ENCODE measurements at places on chromosomes 12 and 14.

- no peak for DNase-seq
Measured at GRCh38 chr14:68969278-68970033, 9.6 kb downstream of the ACTN1 start.

GRCh38 chr12:27703720-27704452, 6.7 kb upstream of the MRPS35 start:
- no peak for DNase-seq

DNA sequence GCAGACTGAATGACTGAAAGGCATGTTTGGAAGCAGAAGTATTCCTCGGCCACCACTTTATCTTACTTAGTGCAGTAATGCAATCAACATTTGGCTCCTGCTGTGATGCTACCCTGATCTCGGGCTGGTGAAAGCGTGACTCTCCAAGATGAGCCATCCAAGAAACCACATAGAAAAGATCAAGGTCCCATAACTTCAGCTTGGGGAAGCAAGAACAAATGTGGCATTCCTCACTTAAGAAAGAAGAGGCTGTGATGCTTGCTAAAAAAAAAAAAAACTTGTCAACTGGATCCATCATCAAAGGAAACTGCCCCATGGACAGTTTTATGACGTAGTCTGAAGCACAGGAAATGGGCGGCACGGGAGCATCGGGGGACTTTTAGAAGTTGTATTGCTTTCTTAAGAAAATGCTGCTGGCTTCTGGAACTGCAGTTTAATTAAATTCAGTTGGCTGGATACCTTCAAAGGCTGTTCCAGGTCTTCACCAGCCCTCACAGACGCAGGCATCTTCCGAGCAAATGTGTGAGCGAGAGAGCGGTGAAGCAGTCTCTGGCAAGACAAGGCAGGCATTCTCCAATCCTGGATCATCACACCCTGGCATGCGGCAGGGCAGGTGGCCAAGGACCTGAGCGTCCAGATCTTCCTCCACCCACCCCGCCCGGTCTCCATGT, 38.2 kb upstream of the MAP1LC3B2 start:
- DNase-seq: no peak

DNA sequence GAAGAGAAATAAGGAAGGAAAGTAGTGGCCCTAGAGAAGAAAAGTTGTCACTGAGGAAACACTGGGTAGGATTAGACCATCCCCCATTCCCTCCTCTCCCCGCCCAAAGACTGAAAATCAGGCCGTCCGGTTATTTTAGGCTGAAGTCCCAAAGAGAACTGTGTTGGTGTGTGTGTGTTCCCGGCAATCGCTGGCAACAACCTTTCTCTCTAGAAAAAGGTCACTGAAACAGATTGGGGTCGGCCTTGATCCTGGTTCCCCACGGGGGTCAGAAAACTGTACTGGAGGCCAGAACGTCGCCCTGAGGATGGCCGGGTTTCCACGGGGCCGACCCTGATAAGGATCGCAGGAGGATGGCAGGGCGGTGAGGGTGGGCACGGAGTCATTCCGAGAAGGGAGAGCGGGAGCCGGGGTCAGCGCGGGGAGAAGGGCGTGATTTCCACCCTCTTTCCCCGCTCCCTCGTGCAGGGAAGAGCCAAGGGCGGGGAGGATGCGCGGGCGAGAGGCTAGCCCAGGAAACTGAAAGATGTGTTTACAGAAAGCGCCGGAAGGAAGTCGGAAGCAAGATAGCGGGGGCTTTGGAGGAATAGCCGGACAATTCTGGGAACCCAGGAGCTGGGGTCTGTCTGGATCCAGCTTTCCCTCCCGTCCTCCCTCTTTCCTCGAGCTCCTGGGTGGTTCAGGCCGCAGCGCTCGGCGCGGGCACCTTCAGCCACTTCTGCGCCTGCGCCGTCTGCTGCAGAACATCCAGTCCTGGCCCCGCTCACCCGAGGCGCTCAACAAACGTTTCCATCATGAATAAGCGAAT, 25.3 kb upstream of the SPTLC2 start:
- DNase-seq: peak; percentile 76

- no peak for DNase-seq
Measured at GRCh38 chr12:116996093-116996492, 85.3 kb downstream of the FBXW8 start.

GRCh38 chr12:51421266-51421884, 3.3 kb upstream of the SLC4A8 start:
- DNase-seq: no peak

GRCh38 chr14:48586099-48586498, 910.7 kb upstream of the MDGA2 start:
- no peak for DNase-seq

DNA sequence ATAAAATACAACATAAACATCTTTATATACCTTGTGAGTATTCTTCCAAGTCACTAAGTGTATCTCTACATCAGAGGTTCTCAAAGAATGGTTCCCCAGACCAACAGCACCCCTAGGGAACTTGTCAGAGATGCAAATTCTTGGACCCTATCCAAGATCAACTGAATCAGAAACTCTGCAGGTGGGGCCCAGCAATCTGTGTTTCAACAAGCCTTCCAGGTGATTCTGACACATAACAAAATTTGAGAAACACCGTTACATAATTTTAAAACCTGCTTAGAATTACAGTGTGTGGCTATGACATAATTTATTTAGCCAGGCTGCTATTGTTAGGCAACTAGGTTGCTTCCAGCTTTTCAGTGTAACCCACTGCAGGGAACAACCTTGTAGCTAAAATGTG, 49.8 kb downstream of the NTN4 start:
- no peak for DNase-seq

DNA sequence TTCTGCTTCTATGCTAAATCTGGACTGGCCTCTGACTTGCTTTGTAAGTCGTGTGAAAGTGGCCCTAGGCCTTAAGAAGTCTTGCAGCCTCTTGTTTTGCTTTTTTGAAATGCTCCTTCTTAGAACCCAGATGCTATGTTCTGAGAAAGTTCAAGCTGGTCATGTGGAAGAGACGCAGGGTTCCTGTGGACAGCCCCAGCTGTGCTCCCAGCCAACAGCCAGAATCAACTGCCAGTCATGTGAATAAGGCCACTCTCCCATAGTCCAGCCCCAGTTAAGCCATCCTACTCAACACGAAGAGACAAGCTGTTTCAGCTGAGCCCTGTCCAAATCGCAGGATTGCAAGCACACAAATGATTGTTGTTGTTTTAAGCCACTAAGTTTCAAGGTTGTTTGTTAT, 37.3 kb upstream of the TBPL2 start:
- no peak for DNase-seq

DNA sequence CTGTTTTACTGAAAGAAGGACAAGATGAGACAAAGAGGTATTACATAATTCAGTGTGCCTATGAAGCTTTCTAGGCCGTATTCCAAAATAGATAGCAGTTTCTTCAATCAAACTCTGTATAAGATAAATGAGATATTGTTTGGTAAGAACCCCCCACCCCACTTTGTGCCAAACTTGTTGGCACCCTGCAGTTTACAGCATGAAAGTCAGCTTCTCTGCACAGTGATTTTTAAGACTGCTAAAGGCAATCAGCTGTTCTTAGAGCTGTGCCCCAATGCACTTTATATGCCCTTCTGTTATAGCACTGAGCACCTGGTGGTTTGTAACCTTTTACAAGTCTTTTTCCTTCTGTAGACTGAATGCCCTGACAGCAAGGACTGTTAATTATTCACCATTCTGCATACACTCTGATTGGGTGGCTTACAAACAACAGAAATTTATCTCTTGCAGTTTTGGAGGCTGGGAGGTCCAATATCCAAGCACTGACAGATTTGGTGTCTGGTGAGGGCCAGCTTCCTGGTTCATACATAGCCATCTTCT, 76.7 kb downstream of the ANO4 start:
- DNase-seq: no peak

DNA sequence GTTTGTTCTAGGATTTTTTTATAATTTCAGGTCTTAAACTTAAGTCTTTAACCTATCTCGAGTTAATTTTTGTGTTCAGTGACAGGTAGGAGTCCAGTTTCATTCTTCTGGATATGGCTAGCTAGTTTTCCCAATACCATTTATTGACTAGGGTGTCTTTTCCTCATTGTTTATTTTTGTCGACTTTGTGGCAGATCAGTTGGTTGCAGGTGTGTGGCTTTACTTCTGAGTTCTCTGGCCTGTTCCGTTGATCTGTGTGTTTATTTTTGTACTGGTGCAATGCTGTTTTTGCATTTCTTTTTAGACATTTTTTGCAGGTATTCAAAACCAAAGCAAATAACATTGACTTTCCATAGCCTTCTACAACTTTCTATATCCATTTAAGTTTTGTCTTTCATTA, 121.7 kb downstream of the ETNK1 start:
- DNase-seq: no peak

DNA sequence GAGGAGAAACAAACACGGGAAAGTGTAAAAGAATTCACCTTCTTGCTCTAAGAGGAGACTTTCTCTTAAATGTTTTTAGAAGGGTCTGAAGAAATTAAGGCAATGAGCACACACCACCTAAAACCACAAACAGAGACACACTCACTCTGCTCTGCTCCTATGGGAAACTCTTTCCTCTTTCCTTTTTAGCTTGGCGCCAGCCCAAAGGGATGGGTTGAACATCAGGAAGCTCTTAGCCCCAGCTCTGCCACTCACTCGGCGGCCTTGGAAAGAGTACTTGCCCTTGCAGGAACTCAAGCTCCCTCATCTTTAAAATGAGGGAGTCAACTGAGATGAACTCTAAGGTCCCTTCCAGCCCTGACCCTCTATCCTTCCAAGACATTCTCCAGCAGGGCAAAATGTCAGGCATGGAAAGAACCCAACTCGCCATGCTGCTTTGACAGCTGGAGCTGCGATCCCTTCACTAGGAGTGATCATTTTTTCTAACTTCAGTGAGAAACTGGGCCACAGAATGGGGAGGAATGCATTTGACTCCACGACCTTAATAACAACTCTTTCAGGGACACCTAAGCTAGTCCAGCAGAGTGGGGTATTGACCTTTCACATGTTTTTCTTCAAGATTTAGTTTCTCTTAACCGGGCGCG, 980 bp upstream of the RNASE8 start:
- no peak for DNase-seq

GRCh38 chr12:64608901-64609535, 1.3 kb upstream of the RASSF3 start:
- peak; percentile 55 for DNase-seq

Data from GM06990 (cell line).